ENCODE measurements at places on chromosomes 6 and 20.

DNA sequence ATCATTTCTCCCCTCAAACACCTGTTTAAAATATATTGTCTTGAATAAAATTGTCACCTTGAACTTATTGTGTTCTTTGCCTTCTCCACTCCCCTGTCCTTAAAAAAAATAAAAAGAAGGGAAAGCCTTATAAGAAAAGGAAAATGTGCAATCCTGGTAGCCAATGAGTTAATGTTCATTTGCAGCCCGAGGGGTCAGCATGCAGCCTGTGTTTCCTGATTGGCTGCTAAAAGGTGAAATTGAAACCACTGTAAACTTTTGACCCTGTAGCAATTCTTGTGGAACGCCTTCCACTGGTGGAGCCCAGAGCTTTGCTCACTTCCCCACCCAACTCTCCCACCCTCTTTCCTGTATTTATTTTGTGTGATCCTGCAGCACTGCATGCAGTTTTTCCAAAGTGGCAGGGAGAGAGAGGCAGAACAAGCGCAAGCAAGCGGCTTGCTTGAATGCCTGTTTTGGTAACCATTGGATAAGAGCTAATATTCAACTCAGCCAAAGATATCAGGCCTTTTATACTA, 74.9 kb downstream of the NCOA3 start:
- no peak for DNase-seq

DNA sequence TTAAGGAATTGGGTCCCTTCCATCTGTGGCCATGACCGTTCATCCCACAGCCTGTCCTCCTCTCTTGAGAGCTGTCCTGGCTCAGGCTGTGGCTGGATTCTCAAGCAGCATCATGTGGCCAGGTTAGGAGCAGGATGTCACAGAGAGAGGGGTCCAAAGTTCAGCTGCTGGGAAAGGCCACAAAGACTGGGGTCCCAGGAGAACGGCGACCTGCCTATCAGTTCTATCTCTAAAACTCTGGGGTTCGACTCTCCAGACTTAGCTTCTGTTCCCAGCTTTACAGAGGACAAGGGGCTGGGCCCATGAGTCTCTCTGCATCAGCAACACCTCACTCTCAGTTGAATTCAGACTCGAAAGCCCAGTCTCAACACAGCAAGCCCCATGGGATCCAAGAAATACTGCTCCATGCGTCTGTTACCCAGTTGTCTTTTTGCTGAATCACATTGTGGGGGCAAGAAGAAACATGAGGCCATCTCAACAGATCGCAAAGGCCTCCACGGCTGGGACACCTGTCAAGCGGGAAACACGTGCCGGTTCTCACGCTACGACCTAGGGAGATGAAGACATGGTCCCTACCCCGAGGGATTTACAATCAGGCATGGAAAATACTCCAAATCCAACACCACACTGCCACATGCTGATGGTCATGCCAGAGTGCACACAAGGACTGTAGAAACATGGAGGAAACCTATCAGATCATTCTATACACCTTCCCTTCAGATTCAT, 95.4 kb downstream of the SLC22A23 start:
- DNase-seq, result no peak

- no peak for DNase-seq
Measured at GRCh38 chr6:166500246-166500645, 86.2 kb downstream of the RAMACL start.

DNA sequence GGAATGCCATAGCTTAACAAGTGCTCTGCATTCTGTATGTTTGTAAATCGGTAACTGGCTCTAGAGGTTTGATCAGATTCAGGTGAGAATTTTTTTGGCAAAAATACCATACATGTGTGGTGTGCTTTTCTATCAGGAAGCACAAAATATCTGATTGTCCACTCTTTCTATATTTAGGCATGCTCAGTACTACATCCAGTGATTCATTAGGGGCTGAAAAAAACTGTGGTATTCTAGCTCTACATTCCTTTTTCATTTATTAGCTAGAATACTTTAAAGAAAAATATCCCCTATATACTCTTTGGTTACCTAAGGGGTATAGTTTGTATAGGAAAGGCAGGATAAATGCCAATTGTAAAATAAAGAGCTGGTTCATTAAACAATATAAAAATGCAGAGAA, 10.6 kb upstream of the ELOVL2 start:
- DNase-seq, result no peak

GRCh38 chr6:8343600-8343999, 91.7 kb downstream of the SLC35B3 start:
- DNase-seq, result no peak

DNA sequence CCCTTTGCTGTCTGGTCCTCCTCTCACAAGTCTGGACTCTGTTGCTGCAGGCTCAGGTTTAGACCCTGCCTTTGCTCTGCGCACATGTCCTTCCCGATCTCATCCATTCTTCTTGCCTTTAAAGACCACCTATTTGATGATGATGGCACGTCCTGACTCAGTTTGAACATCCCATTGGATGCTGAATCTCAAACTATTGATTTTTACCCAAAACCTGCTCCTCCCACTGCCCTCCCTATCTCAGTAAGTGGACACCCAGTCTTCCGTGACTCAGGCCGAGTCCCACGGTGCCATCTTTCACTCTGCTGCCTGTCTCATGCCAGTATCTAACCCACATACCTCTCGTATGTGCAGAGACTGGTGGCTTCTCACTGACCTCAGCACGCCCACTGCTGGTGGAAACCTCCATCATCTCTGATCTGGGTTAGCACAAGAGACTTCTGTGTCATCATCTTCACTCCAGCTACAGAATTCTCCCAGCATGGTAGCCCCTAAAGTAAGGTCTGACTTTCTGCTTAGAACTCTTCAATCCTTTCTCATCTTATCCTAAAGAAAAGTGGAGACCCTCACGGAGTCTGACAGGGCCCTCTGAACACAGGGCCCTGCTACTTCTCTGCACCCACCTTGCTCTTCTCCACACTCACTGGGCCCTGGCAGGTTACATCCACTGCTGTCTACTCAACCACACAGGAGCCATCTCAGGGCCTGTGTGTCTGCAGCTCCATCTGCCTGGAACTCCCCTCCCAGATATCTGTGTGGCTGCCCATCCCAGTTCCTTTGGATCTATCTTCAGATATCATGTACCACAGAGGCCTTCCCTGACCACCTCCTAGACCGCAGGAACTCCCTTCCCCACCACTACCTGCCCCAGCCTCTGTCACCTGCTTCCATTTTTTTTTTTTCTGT, 387.1 kb upstream of the AGPAT4 start:
- DNase-seq, result no peak

DNA sequence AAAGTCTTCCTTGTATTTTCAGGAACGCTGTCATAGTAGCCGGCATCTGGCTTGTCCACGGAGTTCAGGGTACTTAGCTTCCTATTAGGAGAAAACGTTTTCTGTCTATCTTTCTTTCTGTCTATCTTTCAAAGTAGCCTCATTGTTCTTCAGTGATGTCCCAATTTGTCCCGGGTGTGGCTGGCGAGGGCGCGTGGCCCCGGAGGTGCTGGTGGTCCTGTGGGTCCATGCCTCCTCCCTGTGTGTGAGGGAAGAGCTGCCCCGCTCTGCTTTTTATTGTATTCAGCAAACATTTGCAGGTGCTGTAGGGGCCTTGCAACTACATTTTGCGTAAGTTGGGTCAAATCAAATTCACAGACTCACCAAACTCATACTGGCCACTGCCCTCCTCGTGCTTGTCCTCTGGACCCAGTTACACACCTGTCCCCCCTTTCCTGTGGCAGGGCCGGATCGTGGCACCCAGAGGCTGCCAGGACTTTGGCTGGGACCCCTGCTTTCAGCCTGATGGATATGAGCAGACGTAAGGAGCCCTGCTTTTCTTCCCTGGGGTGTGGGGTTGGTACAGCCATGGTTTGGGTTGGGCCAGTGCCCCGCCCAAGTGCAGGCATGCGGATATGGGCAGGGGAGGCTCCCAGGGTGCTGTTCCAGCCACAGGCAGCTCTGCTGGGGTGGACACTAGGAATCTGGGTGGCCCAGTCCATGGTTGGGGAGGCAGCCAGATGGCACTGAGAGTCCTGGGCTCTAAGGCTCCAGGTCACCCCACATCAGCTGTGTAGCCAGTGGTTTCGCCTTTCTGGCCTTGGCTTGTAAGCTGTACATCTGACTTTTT, 12.3 kb downstream of the ITPA start:
- no peak for DNase-seq

- DNase-seq, result no peak
Measured at GRCh38 chr6:129605967-129606366, 104.0 kb downstream of the ARHGAP18 start.

DNA sequence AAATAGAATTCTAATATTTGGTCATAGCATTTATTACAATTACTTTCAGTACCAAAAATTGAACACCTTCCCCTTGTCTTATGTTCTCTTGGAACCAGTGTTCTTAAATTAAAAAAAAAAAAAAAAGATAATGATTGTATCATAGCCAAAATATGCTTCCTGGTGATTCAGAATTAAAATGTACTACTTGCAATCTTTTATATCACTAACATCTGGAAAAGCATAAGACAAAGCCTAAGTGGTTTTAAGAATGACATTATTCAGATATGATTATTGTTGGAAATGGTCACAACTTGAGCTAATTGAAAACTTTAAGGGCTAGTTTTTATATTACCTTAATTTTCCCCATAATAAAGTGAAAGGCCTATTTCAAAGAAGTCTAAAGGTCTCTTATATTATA, 493.3 kb upstream of the MARCKS start:
- DNase-seq, result no peak

- DNase-seq, result no peak
Measured at GRCh38 chr20:33612001-33612400, 50.1 kb upstream of the C20orf144 start.

- DNase-seq, result no peak
Measured at GRCh38 chr20:23225407-23226060, 125.1 kb upstream of the NXT1 start.

DNA sequence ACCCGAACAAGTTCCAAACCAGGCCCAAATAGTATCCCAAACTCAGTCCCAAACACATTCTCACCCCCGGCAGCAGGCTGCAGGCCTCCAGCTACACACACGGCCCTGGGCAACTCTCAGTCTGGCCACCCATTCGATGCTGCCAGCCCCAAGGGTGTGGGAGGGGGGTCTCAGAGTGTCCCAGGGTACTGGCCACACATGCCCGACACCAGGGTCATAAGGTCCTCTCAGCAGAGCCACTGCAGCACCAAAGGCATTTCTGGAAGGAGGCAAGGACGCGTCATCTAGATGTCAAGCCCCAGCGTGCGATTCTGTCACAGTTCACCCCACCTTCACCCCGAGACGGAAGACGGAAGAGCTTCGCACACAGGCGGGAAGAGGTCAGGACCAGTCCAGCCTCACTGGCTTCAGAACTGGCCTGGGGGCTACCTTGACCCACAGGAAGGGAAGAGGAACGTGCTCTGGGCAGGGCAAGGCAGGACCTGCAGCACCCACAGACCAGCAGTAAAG, 9.5 kb downstream of the MYL9 start:
- no peak for DNase-seq

DNA sequence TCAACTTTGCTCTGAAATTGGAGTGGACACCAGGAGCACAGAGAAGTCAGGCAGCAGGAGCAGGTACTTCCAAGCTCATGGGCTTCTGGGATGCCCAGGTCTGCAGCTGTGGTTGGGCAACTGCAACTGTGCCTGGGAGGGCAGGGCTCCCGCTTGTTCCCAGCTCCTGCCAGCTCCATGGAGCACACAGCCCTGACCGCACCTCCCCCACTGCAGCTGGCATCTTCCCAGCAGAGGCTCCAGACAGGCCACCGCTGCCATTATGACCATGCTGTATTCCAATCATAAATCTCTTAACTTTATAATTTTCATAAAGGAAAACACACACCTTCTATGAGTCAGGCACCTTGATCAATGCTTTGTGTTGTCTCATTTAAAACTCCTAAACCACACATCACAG, 36.9 kb downstream of the STK38 start:
- no peak for DNase-seq

DNA sequence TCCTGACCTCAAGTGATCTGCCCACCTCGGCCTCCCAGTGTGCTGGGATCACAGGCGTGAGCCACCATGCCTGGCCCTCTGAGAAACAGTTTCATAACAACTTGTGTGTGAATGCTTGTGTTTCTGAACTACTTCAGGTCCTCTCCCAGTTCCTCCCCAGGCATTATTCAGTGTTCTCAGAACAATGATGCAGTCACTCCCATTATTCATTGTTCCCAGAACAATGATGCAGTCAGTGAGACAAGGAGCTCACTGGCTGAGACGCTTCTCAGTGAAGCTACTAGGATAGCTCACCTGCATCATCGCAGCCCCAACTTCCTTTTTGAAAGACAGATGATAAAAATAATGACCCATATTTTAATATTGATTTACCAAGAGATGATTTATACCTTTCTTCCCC, 71.5 kb downstream of the NDUFAF5 start:
- no peak for DNase-seq

- no peak for DNase-seq
Measured at GRCh38 chr6:96065213-96065612, 49.4 kb downstream of the FUT9 start.

- DNase-seq, result no peak
Measured at GRCh38 chr6:42337985-42338743, 113.6 kb downstream of the TRERF1 start.

DNA sequence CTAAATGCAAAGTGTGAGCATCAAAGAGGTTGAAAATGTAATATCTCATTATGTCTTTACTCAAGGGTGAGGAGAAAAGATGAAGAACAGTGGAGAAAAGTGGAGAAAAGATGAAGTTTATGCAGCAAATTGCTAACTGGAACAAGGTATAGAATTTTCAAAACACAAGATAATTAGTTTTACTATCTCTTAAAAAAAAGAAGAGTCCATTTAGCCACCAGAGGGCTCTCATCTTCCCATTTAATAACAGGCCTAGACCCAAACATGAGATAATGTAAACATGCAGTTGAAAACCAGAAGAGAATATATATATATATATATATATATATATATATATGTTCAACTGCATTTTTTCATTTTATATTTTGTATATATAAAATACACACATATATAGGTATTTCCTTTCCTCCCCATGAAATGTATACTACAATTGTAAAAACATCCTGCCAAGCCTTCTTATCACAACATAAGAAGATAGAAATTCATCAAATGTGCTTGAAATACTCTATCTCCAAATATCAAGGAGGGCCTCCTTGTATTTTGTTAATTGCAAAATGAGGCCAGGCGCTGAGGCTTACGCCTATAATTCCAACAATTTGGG, 78.4 kb downstream of the ADTRP start:
- DNase-seq, result no peak

DNA sequence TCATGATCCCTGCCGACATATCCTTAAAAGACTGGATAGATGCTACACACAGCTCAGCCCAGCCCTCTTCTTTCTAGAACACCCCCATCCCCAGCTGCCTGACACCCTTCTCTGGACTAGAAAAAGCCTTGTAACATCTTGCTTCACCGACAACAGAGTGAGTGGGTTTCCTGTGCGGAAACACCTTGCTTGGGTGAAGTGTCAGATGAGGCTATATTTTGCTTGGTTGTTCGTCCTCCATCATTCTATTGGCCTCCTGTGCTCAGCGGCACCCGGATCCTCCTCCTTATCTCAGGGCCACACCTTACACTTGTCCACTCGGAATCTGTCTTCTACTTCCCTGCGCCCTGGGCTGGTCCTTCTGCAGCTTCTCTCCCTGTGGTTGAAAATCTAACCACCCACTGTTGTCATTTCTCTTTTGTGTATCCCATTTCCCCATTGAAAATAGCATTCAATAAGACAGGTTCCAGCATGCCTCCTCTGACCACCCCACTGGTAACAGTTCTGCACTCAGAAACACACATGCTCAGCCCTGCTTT, 101.3 kb upstream of the MLN start:
- no peak for DNase-seq

GRCh38 chr6:90216072-90216977, 80.3 kb downstream of the BACH2 start:
- DNase-seq, result no peak

All from stimulated activated CD4-positive, alpha-beta T cell treated with anti-CD3 and anti-CD28 coated beads, Interleukin-1b, Interleukin-23, amount 100 ng/mL, for 4 hours (primary cell).